ENCODE measurements at places on chromosomes 6 and 20. TPM values are rescaled to one million over a fixed set of nuclear protein-coding genes. Genes with fewer than 3 reads are reported as not detected.

DNA sequence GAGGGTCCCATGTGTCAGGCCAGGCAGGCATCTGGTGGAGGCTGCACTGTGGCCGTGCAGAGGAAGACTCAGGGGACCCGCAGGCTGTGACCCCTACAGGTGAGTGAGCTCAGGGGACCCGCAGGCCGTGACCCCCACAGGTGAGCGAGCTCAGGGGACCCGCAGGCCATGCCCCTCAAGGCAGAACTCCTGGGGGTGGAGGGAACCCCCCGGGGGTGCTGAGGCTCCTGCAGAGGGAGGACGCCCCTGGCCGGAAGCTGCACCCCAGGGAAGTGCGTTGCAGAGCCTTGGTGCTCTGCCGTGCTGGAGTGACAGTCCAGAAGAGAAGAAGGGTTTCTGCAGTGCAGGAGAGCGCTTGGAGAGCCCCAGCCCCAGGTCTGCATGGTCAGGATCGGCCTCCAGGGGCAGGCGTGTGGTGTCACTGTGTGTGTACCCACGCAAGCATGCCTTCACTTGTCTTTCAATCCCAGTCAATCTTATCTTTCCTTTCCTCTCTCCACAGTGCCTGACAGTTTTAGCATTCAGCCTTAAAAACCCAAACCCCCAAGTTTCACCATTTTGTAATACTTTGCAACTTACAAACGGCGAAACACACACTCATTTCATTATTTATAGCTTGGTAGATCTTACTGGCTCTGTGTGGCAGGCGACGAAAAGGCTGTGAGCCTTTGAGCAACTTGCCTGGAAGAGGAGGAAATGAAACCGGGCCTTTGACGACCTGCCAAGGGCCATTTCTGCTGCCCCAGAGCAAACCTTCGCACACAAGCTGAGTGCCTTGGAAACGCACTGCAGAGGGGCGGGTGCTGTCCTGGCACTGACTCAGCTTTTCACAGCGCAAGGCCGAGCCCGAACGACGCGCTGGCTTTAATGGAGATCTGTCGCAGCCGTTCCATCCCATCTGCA lies 101.4 kb upstream of the AGPAT4 start:
- peak overlapping the region; percentile 26 for H3K4me3 ChIP-seq
- peak; percentile 77 for DNase-seq
- H3K27me3 ChIP-seq = no peaks in the 10 kb centered on the region
- H3K4me1 ChIP-seq = peaks cover 10% of the 10 kb centered on the region
- H3K27ac ChIP-seq = peak overlapping the region; percentile 24

DNA sequence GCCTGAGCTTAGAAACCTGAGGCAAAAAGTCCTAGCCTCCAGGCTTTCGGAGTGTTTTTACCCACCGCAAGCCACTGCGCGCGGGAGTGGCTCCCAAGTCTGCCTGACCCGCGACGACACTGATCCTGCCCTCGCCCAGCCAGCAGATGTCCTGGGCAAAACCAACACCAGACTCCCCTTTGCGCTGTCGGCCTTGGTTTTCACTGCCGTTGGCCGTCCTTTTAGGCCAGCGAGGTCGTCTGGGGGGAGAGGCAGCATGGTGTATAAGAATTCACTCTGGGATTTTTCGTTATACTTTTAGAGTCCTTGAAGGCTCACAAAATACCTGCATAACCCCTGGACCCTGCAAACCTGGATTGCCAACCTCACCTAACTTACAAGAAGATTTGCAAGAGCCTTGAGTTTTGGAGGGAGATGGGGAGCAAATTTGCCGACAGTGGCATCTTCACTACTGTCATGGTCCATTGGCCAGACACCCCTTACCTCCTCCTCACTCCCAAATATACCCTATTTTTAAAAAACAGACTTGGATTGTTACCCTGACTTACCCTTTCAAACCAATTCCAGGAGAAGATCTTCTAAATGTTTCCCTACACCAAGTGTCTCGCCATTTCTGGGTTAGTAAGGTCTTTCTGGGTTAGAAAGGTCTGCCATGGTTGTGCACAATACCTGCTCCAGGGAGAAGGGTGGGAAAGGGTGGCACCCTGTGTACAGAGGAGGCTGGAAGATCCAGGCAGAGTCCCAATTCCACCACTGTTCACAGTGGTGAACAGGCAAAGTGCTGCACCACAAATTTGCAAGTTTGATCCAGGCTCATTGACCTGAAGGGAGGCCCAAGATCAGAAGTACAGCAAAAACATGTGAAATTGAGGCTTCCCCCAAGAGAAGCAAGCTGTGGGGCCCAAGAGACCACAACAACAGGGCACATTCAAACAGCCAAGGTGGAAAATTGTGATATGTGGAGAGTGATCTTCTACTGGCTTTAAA lies 4.4 kb downstream of the FOXA2 start:
- peaks cover 28% of the 10 kb centered on the region for H3K4me1 ChIP-seq
- DNase-seq = no peak
- peak overlapping the region; percentile 86 for H3K27ac ChIP-seq
- H3K36me3 ChIP-seq = no peaks in the 10 kb centered on the region

GRCh38 chr6:143098054-143098671 lies 37.5 kb downstream of the AIG1 start:
- H3K36me3 ChIP-seq = no peaks in the 10 kb centered on the region
- no peak overlapping the region for H3K27ac ChIP-seq
- no peak overlapping the region for H3K4me3 ChIP-seq

OOEP gene
- total RNA-seq = not detected

DNA sequence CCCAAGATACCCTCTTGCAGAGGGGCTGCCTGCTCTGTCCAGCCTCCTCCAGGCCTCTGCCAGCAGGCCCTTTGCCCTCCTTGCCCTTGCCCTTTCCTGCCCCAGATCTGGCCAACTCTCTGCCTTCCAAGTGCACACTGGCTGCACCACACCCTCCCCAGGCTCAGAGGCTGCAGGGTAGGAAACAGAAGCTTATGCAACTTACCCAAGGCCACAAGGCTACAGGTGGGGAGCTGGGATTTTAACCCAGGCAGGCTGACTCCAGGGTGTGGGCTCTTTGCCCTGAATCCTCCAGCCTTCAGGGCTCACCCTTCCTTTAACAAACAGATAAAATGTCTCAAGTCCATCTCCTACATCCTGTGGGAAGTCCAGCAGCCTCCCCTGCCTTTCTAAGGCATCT lies 14.5 kb upstream of the TRAF3IP2 start:
- H3K27me3 ChIP-seq = no peaks in the 10 kb centered on the region
- DNase-seq = no peak
- no peak overlapping the region for H3K27ac ChIP-seq
- H3K4me3 ChIP-seq = no peak overlapping the region
- H3K36me3 ChIP-seq = no peaks in the 10 kb centered on the region

GRCh38 chr20:46563170-46563859 lies 12.9 kb upstream of the OCSTAMP start:
- H3K4me3 ChIP-seq = no peak overlapping the region
- H3K27me3 ChIP-seq = no peaks in the 10 kb centered on the region
- peaks cover 11% of the 10 kb centered on the region for H3K4me1 ChIP-seq
- DNase-seq = peak; percentile 70
- no peak overlapping the region for H3K27ac ChIP-seq

All from upper lobe of left lung (tissue), 6 donors.